Spinal cord (tissue), 10 donors: ENCODE measurements at places on chromosomes 4 and X.

GRCh38 chrX:68428431-68428830, 4.9 kb downstream of the OPHN1 start:
- DNase-seq, result no peak

- DNase-seq, result no peak
These were observed 198.1 kb upstream of the F9 start for GRCh38 chrX:139332441-139332840.

GRCh38 chrX:30593440-30594200, 16.1 kb upstream of the TASL start:
- no peak for DNase-seq

GRCh38 chr4:55866973-55867574, 13.6 kb downstream of the EXOC1 start:
- no peak for DNase-seq

DNA sequence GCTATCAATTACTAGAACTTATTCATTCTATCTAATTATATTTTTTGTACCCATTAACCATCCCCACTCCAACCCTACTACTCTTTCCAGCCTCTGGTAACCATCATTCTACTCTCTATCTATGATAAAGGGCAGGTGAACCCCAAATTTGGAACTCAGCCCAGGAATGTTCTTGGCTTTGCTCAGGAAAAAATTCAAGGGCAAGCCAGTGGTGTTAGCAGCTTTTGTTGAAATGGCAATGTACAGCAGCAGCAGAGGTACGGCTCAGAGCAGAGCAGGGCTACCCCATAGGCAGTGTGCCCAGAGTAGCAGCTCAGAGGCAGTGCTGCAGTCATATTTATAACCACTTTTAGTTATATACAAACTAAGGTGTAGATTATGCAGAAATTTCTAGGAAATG, 138.2 kb downstream of the RNF150 start:
- DNase-seq, result no peak

- DNase-seq, result no peak
These were observed 28.0 kb upstream of the ATP6AP2 start for GRCh38 chrX:40552768-40553167.

GRCh38 chr4:143396695-143397094, 60.0 kb downstream of the GAB1 start:
- no peak for DNase-seq

DNA sequence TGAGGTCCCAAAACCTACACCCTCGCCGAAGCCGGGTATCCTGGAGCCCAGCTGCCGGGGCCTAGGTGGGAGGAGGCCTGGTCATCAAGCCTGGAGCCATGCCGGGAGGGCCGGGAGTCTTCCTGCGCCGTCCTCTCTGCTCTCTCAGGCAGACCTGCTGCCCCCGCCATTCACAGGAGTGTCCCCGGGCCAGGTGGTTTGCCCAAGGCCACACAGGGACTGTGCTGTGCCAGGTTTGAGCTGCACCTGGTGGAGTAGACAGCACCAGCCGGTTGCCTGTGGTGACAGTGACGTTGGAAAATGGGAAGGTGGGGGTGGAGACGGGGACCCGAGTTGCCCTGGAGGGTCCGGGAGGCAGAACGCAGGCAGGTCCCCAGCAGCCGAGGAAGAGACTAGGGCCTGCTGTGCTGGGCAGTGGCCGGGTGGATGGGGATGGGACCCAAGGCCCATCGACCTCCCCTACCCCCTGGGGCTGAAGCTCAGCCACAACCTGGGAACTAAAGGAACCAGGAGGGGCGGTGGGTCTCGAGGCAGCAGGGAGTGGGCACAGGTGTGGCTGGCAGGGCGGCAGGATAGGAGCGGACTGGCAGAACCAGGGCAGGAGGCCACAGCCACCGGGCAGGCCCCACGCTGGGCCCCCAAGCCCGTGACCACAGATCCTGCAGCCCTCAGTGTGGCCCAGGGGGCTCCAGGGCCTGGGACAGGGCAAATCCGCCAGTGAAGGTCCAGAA, 9.5 kb downstream of the DOK7 start:
- no peak for DNase-seq

- no peak for DNase-seq
These were observed 17.1 kb downstream of the VSIG4 start for GRCh38 chrX:66022632-66023384.

DNA sequence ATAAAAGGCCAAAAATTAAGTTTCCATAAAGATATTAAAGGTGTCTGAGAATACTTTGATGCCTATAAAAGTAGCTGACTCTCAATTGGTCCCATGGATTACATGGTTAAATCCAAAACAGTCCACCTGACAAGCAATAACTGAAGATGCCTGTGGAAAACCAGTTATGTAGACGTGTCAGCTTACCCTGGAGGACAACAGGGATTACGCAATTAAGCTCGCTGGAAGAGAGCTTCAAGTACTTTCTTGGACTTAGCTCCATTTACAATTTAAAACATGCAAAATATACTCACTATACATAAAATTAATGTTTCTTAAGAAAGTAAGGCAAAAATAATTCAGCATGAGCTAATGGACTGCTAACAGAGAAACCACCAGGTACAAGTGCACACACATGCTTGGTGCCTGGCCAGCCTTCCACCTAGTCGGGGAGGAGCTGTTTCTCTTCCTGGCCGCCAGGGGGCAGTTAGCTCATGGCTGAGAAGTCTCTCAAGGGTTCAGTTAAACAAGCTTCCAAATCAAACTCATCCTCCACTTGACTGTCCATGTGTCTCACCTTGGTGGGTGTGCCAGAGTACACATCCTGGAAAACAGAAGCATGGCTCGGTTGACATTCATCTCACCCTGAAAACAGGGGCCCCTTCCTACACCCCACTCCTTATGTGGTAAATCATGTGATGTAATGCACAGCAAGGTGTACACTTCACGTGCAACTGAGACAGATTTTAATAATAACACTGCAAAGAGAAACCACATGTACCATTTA, 9.2 kb upstream of the FAM53A start:
- DNase-seq, result no peak

GRCh38 chr4:32148111-32148666, 1428.0 kb downstream of the PCDH7 start:
- peak; percentile 42 for DNase-seq

GRCh38 chrX:67044866-67045265, 406.0 kb upstream of the EDA2R start:
- DNase-seq, result no peak

DNA sequence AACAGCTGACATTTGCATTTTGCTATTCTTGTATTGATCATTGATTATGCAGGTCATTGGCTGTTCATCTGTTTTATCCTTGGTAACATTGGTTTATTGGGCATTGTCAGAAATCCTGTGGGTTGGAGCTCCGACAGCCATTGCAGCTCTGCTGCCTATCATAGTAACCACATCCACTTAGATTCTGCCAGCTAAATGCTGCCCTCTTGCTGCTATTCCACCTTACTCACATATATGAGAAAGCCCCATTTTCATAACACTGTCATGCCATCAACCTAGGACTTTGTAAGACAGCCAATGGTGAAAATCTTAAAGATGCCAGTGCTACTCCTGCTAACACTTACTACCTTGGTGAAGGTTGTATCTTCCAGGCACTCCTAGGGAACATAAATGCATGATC, 187.3 kb upstream of the CXCL13 start:
- peak; percentile 69 for DNase-seq

- DNase-seq, result no peak
These were observed 74.5 kb upstream of the BOD1L1 start for GRCh38 chr4:13701937-13702446.

GRCh38 chr4:177810220-177810619, 368.0 kb upstream of the AGA start:
- no peak for DNase-seq

- no peak for DNase-seq
These were observed 1131.7 kb downstream of the SH3BGRL start for GRCh38 chrX:82333575-82333974.

DNA sequence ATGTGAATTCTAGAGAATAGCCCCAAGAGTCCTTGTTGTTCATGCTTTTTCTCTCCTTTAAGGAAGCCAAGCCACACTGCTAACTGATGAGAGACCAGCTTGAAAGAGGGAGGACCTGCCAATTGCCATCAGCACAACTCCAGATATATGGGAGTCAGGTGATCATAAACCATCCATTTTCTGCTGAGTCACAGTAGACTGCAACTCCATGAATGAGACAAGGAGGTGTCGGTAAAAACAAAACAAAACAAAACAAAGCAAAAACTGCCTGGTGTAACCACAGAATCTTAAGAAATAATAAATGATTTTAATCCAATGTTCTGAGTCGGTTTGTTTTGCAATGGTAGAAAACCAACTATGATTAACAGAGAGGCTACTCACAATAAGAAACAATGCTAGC, 837.3 kb downstream of the PCDH7 start:
- DNase-seq, result no peak

- DNase-seq, result peak; percentile 56
These were observed 356.1 kb downstream of the HNRNPD start for GRCh38 chr4:82017680-82018079.

DNA sequence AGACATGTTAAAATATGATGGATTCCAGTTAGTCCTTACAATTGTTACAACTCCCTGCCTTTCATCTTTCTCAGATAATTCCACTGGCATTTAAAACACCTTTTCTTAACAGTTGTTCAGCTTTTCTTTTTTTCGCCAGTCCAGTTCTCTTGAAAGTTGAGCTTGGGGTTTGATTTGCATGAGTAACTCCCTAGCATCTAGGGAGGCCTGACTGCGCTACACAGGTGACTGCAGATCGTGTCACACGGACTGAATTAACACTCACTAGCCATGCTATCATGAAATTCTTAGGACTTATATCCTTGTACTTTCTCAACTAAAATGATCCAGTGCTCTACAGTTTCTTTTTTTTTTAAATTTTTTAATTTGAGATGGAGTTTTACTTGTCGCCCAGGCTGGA, 69.8 kb downstream of the ARHGAP24 start:
- DNase-seq, result no peak

DNA sequence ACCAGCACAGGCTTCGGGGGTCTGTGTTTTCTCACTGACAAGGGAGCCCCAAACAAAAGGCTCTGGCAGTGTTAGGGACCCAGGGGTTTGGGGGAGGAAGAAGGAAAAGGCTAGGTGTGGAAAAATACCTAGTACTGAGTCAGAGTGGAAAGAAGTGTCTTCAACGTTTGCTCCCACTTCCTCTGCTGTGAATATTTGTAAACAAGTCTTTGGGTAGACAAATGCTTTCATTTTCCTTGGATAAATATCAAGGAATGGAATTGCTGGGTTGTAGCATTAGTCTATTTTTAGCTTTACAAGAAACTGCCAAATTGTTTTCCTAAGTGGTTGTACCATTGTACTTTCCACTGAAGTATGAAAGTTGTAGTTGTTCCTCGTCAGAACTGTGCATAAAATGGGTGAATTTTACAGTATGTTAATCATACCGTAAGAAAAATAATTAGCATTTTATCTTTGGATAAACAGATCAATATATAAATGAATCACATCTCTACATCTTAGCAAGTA, 17.4 kb downstream of the COL4A5 start:
- DNase-seq, result no peak

DNA sequence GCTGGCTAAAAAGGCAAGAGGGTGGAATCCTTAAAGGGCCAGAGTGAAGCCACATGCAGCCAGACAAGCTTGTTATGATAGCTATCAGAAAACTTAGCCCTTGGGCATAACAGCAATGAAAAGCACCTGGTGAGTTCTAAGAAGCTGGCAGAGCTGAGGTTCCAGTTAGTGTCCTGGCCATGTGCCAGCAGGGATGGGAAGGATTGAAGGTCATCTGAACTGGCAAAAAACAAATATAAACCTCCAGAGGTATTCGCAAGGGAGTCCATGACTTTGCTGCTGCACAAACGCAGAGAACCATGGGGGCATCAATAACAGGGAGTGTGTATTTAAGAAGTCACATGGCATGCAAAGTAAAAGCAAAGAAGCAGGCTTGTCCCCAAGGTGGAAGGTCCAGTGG, 208.9 kb downstream of the FAM47A start:
- DNase-seq, result no peak

- DNase-seq, result peak; percentile 87
These were observed at the start of gene PUDP for GRCh38 chrX:7147978-7148854. Gene PUDP (minus strand): TSS chrX:7148153. CDS start chrX:7148113, 40 bp downstream.

GRCh38 chrX:79366873-79367749, at the start of gene ITM2A:
Gene ITM2A (minus strand): TSS chrX:79367334. CDS start chrX:79367215, 119 bp downstream.
- no peak for DNase-seq

DNA sequence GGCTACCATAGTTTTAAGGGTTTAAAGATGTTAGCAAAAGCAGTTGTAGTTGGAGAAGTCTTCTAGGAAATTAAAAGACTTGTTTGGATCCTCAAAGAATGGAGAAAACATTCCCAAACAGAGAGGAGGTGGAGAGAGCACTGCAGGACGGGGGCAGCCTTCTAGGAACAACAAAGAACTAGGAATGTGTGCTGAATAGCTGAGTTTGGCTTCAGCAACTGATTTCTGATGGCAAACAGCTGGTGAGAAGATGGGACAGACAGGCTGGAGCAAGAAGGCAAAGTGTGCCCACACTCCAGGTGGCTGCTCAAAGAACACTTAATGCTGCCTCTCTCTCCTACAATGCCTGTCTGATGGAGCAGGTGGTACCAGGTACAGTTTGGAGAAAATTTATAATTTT, 1331.1 kb downstream of the ADGRL3 start:
- DNase-seq, result no peak

DNA sequence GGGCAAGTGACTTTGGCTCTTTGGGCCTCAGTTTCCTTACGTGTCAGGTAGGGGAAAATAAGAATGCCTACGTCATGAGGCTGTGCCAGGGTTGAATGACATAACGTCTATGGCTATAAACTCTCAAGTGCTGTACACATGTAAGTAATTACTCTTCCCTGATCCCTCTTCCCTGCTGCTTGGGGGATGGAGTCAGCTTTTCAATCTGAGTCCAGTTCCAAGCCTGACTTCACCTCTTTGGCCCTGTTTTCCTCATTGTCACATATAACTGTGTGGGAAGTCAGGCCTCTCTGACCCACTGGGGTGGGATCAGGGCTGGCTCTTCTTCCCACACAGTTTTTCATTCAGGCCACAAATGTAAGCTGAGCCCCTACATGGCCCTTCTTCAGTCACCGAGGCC, 11.4 kb upstream of the CITED1 start:
- DNase-seq, result no peak

DNA sequence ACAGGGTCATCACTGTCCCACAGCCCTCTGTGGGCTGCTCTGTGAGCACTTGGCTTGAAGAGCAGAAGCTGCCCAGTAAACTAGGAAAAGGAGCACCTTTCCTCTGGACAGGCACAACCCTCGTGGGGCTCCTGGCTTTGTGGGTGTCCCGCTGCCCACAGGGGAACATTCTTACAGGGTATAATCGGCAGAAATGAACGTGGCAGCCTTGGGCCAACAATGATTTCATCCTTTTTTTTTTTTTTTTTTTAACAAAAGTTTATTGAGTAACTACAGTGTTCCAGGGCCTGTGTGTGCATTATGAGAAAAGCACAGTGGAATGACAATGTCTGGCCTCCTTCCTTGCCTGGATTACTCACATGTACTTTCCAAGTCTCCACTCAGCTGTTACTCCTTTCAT, 197.2 kb downstream of the PDGFC start:
- DNase-seq, result no peak

GRCh38 chr4:147987252-147987651, 255.4 kb downstream of the ARHGAP10 start:
- DNase-seq, result no peak
